ENCODE measurements at places on chromosomes 16 and 17.
A peak's percentile ranks its signal among the peaks of the same experiment; 100 is the strongest.

GRCh38 chr16:81390840-81391239 is 53.8 kb upstream of the CMIP start:
- no peak for DNase-seq

DNA sequence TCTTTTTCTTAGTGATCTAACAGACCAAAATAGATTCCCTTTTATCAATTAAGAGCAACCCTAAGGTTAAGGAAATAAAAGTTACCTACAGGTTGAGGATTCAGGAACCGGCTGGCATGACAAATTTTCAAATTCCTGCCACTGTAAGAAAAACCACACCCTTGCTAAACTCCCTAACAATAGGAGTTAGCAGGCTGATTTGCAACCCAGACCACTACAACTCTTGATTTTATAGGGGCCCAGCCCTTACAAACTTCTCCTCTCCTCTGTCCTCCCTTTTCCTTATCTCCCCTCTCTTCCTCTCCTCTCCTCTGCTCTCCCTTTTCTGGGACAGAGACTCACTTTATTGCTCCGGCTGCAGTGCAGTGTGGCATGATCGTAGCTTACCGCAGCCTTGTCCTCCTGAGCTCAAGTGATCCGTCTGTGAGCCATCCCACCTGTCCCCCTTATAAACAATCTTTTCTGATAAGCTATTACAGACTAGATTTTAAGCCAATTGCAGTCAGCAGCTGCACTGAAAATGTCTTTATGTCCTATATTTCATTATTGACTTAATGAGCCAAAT is 418.9 kb downstream of the CDH8 start:
- DNase-seq = no peak

DNA sequence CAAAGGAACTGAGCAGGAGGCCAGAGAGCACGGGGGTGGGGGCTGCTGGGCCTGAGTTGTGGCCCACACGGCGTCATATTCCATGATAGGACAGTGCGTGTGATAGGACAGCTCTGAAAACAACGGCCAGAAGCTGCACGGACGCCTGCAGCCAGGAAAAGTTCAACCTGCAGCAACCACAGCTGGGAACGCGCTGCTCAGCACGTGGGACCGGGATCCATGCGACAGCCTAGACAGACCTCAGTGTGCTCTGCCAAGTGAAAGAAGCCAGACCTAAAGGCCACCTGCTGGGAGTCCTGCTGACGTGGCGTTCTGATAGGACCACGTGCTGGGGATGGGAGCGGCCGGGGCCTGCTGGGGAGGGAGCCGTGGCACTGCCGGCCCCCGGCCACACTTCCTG is 21.6 kb downstream of the CTU2 start:
- no peak for DNase-seq

GRCh38 chr16:66254106-66254505 is 112.4 kb upstream of the CDH5 start:
- no peak for DNase-seq

DNA sequence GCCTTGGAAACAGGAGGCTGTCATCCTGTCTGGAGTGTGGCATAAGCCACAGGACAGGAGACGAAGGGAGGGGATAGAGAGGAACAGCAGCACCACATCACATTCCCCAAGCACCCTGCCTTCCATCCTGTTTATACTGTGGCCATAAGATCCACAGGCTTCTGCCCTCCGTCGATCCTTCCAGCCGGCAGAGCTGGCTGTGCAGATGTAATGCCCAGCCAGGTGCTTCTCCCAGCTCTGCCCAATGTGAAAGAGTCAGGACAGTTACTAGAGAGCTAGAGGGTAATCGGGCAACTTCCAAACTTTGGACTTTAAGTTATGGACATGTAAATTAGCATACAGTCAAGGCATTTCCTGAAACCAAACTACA is 368.4 kb downstream of the SOX9 start:
- no peak for DNase-seq

- DNase-seq = no peak
Measured at GRCh38 chr16:23608194-23608593, 12.1 kb upstream of the NDUFAB1 start.

DNA sequence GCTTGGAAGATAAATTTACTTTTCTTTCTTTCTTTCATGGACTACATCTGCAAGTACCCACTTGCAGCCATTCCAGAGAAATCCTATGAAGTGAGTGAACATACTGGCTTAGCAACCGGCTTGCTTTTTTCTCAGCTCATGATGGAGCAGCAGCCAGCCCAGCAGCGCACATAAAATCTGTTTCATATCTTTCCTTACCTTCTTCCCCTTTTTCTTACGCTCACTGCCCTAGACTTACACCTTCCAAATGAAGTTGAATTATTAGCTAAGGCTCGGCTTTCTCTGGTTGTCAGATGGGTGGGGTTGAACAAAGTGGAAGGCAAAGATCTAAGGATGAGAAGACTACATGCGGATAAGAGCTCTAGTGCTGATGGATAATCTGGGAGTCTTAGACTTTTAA is 13.9 kb upstream of the ABCA8 start:
- no peak for DNase-seq

DNA sequence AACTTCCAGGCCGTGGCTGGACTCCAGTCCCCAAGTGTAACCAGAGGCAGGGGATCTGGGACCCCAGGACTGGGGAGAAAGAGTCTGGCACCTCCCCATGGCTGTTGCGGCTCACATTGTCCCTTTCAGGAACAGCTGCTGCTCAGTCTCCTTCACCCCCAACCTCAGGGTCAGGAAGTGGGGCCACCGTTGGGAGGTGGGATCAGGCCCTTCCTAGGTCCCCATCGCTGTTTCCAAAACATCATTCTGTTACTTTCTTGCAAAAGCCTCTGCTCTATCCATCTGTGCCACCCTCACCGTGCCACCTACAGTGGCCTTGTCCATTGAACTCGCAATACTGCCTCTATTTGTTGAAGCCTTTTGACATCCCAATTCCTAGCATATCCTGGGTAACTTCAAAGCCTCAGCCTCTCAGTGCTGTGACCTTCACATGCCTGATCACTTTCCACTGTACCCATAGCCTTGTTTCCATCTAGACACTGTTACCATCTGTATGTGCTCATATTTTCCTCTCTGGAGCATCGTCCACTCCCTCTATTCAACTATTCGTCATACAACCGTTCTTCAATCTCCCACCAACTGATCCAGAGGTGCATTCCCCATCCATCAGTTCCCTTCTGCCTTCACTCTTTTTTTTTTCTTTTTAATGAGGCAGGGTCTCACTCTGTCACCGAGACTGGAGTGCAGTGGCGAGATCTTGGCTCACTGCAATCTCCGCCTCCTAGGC is 15.0 kb upstream of the SRCIN1 start:
- DNase-seq = no peak

- DNase-seq = no peak
Measured at GRCh38 chr16:28543072-28543471, 4.3 kb upstream of the NUPR1 start.

GRCh38 chr17:49914664-49915063 is 54.3 kb upstream of the DLX4 start:
- no peak for DNase-seq

GRCh38 chr17:82527898-82528297 is 8.4 kb downstream of the FOXK2 start:
- no peak for DNase-seq

DNA sequence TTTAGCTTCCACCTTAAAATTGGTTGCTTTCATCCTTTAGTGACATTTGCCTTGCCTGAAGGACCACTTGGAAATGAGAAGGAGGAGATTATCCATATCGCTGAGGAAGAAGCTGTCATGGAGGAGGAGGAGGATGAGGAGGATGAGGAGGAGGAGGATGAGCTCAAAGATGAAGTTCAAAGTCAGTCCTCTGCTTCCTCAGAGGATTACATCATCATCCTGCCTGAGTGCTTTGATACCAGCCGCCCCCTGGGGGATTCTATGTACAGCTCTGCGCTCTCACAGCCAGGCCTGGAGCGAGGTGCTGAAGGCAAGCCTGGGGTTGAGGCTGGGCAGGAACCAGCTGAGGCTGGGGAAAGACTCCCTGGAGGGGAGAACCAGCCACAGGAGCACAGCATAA is 11.5 kb upstream of the TMEM106A start:
- no peak for DNase-seq

DNA sequence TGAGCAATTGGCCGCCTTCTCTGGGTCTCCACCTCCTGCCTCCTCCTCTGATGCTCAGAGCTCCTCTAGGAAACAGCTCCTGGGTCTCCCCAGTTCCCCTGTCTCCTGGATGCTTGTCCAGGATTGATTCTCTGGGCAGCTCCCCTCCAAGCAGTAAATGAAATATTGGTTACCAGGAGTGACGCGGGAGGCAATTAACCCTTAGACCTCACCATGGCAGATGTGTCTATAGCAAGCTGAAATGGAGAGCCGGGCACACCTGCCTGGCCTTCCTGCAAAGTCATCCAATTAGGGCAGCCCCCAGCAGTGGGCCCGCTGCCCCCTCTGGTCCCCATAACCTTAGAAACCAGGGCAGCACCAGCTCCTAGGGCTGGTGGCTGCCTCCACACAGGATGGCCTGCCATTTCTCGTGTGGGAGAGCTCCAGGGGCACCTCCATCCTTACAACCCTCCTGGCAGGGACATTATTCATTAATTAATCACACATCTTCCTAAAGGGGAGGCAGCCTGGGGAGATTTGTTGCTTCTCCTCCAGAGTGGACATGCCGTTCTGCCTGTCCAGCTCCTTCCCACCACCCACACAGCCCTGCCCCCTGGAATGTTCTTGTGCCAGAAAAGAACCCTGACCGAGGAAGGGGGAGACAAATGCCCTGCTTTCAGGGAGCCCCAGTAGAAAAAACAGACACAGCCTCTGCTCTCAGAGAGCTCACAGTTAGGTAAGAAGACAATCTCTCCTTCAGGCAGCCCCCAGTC is 8.3 kb upstream of the KIF18B start:
- DNase-seq = no peak

DNA sequence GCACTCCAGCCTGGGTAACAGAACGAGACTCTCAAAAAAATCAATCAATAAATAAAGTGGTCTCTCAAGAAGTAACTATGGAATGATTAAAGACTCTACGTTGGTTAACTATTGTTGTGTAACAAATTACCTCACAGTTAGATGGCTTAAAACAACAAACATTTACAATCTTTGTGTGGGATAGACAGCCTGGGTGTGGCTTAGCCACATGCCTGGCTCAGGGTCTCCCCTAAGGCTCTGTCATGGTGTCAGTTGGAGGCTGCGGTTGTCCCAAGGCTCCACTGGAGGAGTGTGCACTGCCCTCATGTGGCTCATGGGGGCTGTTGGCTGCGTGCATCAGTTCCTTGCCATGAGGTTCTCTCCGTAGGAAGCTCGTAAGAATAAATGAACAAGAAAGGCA is 294.5 kb downstream of the SNX29 start:
- DNase-seq = no peak

DNA sequence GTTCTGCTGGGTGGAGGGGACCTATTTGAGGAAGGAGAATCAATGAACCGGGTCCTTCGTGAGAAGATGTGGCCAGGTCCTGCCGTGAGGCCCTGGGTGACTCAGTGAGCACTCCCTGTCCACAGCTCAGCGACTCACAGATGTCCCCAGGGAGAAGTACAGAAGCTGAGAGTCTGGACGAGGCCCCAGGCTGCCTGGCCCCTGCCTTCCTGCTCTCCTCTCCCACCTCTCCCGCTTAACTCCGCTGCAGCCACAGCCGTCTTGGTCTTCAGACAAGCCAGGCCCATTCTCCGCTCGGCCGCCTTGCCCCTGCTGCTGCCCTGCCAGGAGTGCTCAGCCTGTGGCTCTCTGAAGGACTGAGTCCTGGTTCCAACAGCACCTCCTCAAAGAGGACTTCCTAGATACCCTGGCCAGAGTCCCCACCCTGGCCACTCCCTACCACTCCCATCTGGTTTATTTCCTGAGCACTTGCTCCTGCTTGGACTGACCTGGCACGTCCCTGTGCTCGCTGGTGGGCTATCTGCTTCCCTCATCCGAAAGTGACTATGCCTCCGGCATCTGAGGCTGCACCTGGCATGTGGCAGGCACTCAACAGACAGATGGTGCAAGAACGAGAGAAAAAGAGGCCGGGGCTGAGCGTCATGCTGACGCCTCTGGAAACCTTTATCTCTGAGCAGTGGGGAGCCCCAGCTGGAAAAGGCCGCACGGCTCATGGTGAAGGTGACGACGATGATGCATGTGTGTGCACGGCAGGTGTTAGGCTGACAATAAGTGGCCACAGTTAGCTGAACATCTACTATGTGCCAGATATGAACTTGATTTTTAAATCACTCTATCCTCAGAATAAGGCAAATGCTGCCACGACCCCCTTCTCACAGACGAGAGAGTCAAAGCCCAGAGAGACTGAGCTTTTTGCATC is 9.2 kb upstream of the TNFRSF13B start:
- DNase-seq = no peak

DNA sequence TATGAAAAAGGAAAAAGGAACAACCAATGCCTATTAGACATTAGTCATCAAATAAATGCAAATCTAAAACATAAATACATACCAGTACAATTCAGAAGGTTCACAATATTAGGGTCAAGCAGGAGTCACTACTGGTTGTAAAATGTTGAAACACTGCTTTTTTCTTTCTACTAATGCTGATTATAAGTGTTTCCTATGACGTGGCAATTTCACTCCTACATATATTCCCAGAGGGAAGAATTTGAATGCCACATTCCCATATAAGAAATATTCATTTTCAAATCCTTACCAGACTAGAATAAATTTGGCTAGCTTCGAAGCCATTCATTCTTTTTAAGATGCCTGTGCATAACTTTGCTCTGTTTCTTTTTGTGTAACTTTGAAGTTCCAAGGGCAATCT is 2.6 kb upstream of the KRTAP9-2 start:
- DNase-seq = no peak

DNA sequence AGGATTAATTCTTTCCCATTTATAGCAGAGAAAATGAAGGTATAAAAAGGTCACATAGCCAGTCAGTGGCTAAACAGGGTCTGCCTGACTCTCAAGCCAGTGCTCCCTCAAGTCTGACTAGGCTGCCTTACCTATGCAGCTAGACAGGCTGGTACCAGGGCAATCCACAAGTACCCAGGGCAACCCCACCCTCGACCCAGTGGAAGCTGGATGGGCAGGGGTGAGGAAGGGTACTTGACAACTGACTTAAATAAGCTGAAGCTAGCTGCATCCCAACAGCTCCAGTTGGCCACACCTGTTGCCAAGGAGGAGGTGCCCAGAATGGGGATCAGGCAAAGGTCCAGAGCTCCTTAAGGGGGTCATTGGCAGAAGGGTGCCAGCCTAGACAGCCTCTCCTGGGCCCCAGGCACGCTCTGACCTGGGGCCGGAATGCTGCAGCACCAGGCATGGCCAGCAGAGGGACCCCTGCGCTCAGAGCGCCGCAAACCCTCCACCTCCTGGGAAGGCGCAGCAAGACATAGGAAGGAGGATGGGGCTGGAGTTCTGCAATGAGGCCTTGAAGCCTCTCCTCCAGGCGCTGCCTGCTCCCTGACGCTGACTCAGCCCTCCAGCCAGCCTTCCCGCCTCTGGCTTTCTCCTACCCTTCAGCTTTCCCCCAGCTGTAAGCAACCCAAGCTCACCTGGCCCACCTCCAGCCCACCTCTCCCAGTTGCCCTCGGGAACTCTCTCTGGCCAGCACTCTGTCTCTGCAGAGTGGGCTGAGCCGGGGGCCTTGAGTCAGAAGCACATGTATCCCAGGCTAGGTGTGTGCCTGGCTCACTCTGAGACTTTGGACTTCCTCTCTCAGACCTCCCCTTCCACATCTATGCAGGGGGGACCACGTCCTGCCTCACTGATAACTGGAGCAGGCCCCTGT is 28.8 kb downstream of the MPP2 start:
- peak; percentile 83 for DNase-seq

- DNase-seq = no peak
Measured at GRCh38 chr17:47695429-47696376, 1.7 kb downstream of the TBKBP1 start.
